Tibial nerve (tissue), 4 donors: ENCODE measurements at places on chromosomes 16 and 17. TPM values are rescaled to one million over a fixed set of nuclear protein-coding genes. Genes with fewer than 3 reads are reported as not detected.
A peak's percentile ranks its signal among the peaks of the same experiment; 100 is the strongest.

GRCh38 chr16:72854267-72854959 is 193.5 kb downstream of the ZFHX3 start:
- H3K36me3 ChIP-seq: no peaks in the 10 kb centered on the region
- DNase-seq: no peak
- H3K27me3 ChIP-seq: no peaks in the 10 kb centered on the region
- H3K4me1 ChIP-seq: peaks cover 60% of the 10 kb centered on the region

DNA sequence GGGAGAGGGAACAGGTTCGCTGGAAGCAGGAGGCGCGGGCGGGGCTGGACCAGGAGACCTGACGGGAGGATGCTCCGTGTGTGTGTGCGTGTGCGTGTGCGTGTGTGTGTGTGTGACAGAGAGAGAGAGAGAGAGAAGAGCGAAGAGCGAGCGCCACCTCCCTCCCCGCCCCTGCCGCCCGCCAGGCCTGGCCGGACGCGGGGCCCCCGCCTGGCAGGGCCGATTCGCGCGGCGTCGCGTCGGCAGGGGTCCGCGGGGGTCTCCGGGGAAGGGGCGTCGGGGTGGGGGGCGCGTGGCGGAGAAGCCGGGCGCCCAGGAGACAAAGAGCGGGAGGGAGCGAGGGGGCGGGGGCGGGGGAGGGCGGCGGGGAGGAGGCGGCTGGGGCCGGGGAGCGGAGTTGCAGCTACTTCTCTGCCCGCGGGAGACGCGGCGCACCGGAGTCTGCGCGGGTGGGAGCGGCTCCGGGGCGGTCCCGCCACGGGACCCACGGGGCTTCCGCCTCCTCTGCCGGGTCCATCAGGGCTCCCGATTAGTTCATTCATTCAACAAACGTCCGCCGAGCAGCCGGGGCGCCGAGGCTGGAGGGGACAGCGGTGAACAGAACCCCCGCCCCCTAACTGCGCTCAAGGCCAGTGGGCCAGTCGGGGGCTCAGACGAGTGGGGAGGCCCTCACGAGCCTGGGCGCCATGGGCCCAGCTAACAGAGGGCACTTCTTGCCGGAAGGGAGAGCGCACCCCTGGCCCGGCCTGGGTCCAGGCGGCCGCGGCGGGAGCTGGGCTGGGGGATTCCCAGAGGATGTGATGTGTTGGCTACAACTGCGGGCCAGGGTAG is at the start of gene SAMD14:
TSS of gene SAMD14 (minus strand) at position 433 of the 831 bp plus-strand sequence. CDS start 5,201 bp downstream, outside the sequence.
- no peak for DNase-seq
- peak within 1 kb of the TSS; percentile 14 for H3K4me3 ChIP-seq
- H3K27me3 ChIP-seq: no peaks in the 10 kb centered on the region
- H3K36me3 ChIP-seq: no peaks in the 10 kb centered on the region

GRCh38 chr16:69793526-69793925 is 31.4 kb downstream of the WWP2 start:
- no peaks in the 10 kb centered on the region for H3K4me1 ChIP-seq
- no peak for DNase-seq
- no peak overlapping the region for H3K4me3 ChIP-seq
- no peaks in the 10 kb centered on the region for H3K27me3 ChIP-seq

- no peak overlapping the region for H3K27ac ChIP-seq
- H3K27me3 ChIP-seq: no peaks in the 10 kb centered on the region
- H3K36me3 ChIP-seq: no peaks in the 10 kb centered on the region
- no peak overlapping the region for H3K4me3 ChIP-seq
- DNase-seq: no peak
Observed at GRCh38 chr17:14442798-14443528, 142.1 kb downstream of the HS3ST3B1 start.

DNA sequence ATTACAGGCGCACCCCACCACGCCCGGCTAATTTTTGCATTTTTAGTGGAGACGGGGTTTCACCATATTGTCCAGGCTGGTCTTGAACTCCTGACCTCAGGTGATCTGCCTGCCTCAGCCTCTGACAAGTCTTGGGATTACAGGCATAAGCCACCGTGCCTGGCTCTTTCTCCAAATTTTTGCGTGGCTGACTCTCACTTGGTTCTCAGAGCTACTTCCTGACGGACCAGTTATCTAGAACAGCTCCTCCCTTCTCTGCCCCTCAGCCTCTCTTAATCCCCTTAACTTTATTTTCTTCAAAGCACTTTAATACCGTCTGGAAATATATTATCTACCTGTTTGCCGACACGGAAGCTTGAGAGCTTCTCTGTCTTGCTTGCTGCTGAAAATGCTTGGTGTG is 4.2 kb downstream of the YPEL2 start:
- H3K27ac ChIP-seq: no peak overlapping the region
- H3K4me3 ChIP-seq: no peak overlapping the region
- no peak for DNase-seq
- H3K27me3 ChIP-seq: no peaks in the 10 kb centered on the region

Gene CDRT15
- not detected for total RNA-seq

Gene TOX3
- 1.7 TPM for total RNA-seq

Gene SPATA22
- total RNA-seq: 0.60 TPM
